ENCODE measurements at places on chromosomes 4 and X. TPM values are rescaled to one million over a fixed set of nuclear protein-coding genes. Genes with fewer than 3 reads are reported as not detected.
A peak's percentile ranks its signal among the peaks of the same experiment; 100 is the strongest.

GRCh38 chrX:16601885-16602284 is 48.1 kb upstream of the S100G start:
- no peak for DNase-seq

- DNase-seq = no peak
These were observed 3.7 kb downstream of the MYOZ2 start for GRCh38 chr4:119139311-119139710.

- DNase-seq = no peak
These were observed 55.4 kb downstream of the TRIM2 start for GRCh38 chr4:153259661-153260060.

SASH3 gene
- not detected for total RNA-seq

- no peak for DNase-seq
These were observed 201.8 kb upstream of the LEF1 start for GRCh38 chr4:108370291-108371141.

DNA sequence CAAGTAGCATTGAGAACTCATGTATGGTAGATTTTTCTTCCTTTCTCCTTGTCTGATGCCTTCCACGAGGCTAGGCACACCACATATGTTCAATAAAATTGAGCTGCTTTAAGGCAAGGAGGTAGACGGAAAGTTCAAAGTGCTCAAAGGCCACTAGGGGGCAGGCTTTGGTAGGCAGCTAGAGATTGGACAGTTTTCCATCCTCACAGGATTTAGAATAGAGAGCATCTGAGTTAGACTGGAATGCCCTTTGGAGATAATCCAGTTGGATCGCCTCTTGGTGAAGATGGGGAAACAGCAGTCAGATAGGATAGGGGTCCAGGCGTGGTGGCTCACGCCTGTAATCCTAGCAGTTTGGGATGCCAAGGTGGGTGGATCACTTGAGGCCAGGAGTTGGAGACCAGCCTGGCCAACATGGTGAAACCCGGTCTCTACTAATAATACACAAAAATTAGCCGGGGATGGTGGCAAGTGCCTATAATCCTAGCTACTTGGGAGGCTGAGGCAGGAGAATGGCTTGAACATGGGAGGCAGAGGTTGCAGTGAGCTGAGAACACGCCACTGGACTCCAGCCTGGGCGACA is 30.4 kb downstream of the ELF4 start:
- no peak for DNase-seq

GRCh38 chr4:124943145-124943889 is 230.8 kb upstream of the ANKRD50 start:
- DNase-seq = no peak

DNA sequence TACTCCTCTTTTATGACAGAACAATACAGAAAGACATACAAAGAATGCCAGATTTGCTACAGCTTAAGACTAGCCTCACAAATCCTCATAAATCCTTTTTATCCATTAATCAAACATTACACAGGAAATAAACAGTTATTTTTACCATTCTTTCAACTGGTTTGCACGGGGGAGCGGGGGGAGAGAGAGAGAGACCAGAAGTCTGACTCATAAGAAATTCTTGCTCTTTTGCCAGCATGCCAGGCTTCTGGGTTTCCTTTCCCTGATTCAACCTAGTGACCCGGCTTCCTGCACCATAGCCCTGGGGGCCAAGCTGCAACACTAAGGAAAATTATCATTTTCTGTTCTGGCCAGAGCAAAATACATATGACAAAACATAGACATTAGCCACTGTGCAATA is 6.8 kb upstream of the RRAGB start:
- no peak for DNase-seq

LRAT gene
- total RNA-seq = 20.4 TPM

DNA sequence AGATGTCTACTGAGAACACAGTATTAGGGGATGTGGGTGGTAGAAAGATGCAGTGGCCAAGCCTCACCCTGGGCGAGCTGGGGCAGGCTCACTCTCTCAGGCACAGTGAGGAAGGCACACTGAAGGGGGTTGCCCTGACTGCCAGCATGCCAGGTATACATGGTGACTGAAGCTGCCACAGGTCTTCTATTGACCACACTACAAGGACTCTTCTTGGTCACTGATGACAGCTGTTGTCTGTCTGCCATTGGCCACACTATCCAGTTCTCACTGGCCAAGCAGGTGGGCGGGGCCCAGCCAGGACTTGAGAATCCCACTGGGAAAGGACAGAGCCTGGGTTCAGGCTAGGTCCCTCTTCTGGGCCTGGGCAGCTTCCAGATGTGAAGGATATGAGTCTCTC is 39.7 kb upstream of the TBC1D14 start:
- DNase-seq = no peak

STOX2 gene
- 27.5 TPM for total RNA-seq

DNA sequence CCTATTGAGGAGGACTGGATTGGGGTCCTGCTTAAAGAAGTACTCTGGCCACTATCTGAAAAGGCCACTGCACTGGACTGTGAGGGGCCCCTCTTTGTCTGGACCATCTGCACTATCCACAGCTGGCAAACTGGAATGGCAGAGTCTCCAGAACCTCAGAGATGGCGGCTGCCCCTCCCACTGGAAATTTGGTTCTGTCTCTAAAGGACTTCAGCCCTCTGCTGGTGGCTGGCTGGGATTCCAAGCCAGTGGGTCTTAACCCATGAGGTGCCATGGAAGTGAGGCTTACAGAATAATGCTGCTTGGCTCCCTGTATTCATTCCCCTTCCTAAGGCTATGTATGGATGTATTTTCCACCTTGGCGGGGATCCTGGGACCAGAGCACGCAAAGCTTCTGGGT is 41.6 kb upstream of the CYLC1 start:
- DNase-seq = peak; percentile 39

DNA sequence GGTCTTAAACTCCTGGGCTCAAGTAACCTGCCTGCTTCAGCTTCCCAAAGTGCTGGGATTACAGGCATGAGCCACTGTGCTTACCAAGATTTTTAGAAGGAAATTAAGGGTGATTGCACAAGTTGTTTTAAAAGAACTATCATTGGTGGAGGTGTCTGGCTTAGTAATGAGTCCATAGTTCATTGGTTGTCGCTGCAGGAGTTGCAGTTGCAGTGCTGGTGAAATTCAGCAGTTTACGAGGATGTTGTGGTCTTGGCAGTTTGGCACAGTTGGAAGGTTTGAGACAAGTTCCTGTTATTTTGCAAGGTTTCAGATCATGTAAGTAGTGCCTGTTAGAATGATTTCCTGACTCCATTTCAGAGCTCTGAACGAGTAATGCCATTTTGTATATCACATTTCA is 48.1 kb downstream of the RAB40AL start:
- DNase-seq = no peak

DNA sequence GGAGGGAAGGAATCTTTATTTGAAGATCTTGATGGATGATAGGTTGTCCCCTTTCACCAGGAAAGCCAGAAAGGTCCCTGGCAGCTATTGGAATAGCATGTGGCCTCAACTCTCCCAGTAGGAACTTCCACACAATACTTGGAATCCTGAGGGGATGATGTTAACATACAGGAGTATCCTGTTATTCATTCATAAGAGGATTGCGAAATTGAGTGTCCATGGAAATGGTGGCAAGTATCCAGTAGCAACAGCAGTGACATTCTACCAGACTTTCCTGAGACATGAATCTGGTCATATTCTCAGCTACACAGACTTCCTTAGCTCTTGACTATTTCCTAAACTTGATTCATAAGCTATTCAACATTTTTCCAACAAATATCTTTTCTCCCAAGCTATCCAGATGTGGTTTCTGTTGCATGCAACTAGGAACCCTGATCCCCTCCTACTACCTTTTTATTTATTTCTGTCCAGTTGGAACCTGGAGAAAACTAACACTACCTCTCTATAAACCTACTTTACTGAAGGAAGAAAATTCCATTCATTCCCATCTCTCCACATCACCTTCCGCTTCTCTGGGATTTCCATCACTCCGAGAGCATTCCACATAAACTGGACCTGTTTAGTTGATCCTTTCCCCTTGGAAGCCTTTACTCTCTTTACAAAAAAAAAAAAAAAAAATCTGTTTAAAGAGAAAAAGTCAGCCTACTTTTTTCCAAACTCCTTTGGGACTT is 101.8 kb downstream of the ANXA5 start:
- DNase-seq = no peak

- DNase-seq = peak; percentile 85
These were observed 2.1 kb upstream of the NSG1 start for GRCh38 chr4:4384837-4385236.

GRCh38 chrX:12360383-12360782 is 222.1 kb downstream of the FRMPD4 start:
- no peak for DNase-seq

DNA sequence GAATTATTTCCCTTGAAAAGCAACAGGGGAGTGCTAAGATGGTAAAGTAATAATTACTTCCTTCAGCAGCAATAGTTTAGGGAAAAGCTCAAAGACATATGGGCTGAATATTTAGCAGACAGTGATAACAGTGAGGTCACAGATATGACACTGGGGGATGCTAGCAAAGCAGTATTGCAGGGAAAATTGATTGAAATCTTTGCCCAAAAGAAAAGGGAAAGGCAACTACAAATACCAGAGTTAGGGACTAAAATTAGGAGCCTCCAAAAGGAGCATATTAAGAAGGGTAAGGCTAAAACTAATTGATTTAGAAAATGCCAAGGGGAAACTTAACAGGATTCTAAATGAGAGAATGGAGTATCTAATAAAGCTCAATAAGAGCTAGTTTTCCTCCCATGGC is 1191.3 kb upstream of the TENM3 start:
- no peak for DNase-seq

GRCh38 chr4:89071311-89071710 is 14.3 kb upstream of the FAM13A start:
- no peak for DNase-seq

HEPH gene
- 55.7 TPM for total RNA-seq

DNA sequence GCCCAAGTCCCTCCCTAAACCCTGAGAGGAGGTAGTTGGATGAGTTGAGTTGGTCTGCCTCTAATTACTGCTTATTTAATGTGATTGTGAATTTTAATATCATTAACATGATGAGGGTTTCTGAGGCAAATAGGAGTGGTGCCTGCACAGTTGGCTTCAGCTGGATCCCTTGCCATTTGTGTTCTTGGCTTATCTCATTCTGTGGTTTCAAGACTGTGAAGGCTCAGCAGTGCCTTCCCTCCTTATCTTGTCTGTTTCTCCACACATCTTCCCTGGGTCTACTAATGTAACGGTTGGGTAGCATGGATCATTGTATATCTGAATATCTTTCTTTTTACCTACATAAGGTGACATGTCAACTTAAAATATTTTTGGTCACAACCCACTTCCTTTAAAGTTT is 1.6 kb upstream of the SLC10A4 start:
- DNase-seq = no peak

GRCh38 chr4:123401271-123402120 is 4.9 kb downstream of the SPRY1 start:
- DNase-seq = no peak

C4orf50 gene
- 0.17 TPM for total RNA-seq

SYTL5 gene
- total RNA-seq = 0.15 TPM

GRCh38 chr4:100103671-100104070 is 86.6 kb downstream of the DDIT4L start:
- no peak for DNase-seq

DNA sequence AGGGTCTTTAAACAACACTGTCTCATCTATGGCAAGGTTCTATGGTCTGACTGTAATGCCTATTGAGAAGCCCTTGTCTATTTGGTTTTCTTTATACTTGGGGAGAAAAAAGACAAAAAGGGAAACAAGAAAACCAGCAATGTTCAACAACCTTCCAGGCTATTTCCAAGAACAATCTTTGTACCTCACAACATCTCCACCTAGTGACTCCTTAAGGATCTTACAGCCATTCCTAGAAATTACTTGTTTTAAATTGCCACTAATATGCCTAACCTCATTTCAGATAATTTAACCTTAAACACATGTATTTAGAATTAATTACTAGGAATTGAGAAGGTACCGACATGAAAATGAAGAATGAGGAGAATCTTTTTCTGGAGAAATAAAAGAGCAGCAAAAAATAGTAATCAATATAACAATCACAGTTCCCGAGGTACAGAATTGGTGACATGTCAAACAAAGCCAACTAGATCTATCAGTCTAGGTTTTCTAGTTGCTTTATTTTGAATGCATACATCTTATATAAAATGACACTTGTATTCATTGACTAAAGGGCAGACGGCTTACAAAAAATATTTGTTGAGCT is 1.6 kb upstream of the RBM46 start:
- DNase-seq = no peak

GRCh38 chr4:185399466-185399865 is 2.8 kb downstream of the ANKRD37 start:
- DNase-seq = no peak

- no peak for DNase-seq
These were observed 137.4 kb downstream of the PDLIM5 start for GRCh38 chr4:94588896-94589693.

DCAF4L1 gene
- 0.07 TPM for total RNA-seq

CXCL1 gene
- 0.20 TPM for total RNA-seq

GRCh38 chrX:95662200-95662599 is 1022.4 kb upstream of the DIAPH2 start:
- DNase-seq = no peak

CXCL11 gene
- total RNA-seq = not detected

GRCh38 chr4:38678078-38678477 is 14.1 kb downstream of the KLF3 start:
- DNase-seq = no peak

DNA sequence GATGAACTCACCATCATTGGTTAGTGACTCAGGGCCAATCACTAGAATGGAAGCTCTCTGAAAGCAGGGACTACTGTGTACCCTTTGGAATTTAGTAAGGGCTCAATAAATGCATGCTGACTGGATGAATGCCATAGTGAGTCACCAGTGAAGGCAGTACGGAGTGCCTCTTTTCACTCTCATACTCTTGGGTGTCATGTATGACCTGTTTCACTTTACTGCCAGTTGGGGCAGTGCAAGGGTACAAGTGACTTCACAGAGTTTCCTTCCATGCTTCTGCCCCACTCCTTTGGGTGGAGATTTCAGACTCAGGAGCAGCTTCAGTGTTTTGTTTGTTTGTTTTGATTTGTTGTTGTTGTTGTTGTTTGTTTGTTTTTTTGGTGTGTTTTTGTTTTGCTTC is 57.7 kb downstream of the SOX3 start:
- no peak for DNase-seq

- DNase-seq = no peak
These were observed 238.6 kb downstream of the RAPGEF2 start for GRCh38 chr4:159341522-159341921.

DNA sequence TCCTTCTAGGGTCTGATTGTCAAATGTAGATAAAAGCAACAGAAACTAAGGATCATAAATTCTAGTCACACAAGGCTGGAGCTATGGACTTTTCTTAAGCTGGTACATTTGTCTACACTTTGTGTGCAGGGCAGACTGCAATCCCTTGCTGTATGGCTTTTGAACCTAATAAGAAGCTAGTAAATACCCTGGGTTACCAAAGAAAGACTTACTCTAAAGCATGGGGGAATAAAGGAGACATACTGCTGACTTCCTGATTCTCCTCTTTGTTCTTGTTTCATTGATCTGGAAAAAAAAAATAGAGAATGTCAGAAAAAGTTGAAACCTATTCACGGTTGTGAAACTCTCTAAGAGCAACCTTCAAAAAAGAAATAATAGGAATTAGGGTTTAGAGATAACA is 216.6 kb upstream of the TLL1 start:
- DNase-seq = no peak

Data from H9 (cell line).